HCT116 (cell line): ENCODE measurements at places on chromosomes 3 and 15.

GRCh38 chr3:11567516-11568467, 75.9 kb downstream of the VGLL4 start:
- DNase-seq, result peak; percentile 80

DNA sequence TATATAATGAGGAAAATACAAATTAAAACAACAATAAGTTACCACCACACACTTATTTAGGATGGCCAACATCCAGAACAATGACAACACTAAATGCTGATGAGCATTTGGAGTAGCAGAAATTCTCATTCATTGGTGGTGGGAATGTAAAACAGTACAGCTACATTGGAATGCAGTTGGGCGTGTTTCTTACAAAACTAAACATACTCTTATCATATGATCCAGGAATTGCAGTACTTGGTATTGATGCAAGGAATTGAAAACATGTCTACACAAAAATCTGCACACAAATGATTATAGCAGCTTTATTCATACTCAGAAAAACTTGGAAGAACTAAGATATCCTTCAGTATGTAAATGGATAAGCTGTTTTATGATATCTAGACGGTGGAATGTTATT, 594.2 kb downstream of the ZBBX start:
- DNase-seq, result no peak

- no peak for DNase-seq
Observed at GRCh38 chr3:36988356-36988755, 4.6 kb downstream of the EPM2AIP1 start.

DNA sequence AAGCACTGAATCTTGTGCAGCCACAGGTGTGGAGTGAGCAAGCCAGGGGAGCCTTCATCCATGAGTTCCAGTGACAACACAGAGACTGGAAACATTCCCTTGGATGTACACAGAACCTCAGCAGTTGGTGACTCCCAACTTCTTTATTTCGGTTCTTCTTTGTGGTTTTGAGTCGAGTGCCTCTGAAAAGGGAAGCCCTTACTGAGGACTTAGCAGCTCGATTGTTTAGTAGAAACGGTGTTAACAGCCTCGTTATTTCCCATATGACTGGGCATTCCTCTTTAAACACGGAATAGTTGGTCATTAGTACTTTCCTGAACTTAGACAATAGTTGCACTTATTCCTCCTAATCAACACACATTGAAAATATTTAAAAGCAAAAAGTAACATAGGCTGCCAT, 7.7 kb downstream of the SLCO3A1 start:
- DNase-seq, result no peak

DNA sequence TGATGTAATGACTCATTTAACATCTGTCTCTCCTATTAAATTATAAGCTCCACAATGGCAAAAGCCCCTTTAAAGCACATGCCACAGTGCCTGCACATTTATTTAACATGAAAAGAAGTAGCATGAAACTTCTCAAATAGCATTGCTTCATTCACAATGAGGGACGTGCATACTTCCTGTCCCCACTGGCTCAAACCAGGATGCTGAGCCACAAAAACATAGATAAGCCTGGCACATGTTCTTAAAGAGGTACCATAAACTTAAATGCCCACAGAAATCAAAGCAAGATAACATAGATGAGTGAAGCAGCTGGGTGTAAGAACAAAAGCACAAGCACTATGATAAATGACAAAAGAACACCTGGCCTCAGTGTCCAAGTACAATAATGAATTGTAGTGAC, 3.8 kb downstream of the TP53BP1 start:
- no peak for DNase-seq

DNA sequence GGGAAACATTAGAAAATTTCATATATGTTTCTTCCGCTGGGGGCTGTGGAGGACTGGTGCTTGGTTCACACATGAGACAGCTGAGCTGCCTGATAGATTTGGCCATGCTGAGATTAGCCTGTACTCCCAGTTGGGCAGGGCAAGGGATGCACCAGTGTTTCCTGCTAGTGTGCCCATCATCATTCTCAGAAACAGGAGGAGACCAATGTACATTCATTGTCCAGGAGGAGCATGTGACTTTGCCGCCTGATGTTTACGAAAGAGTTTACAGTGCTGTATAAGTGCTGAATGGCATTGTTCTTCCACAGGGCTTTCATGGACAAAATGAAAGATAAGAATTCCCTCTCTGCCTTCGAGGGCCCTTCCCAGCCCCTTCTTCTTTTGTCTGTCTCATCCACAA, 311.1 kb upstream of the THBS1 start:
- DNase-seq, result no peak

DNA sequence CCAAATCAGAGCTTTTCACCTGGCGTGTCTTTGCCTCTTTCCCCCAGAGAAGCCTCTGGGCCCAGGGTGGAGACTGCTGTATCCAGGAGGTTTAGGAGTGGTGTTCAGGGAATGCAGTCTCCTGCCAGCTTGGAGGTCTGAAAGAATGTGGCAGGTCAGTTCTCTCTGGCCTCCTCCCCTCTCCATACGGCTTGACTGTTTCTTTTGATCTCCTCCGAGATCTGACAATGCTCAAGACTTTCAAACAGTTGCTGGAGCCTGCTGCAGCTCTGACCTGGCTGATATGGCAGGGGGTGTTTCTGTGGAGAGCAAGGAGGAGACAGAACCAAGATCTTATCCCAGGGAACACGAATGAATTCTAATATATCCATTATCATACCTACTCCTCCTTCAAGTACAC, 24.7 kb upstream of the TM4SF4 start:
- no peak for DNase-seq

DNA sequence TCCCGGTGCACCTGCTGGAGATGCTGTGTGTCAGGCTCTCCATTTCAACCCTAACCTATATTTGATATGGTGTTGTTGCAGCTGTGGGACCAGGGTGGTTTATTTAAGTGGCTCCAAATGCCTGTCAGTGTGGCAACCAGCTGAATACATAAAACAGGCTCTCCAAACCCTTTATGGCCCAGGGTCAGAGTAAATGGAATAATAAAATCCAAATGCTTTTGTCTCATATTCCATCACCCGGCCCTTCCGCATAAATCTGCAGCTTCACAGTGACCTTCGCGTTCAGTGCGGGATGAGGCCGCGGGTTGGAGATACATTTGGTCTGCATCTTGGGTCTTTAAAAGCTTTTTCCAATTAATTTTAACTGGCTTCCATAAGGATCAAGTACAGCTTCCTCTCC, 382.1 kb upstream of the NR2F2 start:
- DNase-seq, result no peak

DNA sequence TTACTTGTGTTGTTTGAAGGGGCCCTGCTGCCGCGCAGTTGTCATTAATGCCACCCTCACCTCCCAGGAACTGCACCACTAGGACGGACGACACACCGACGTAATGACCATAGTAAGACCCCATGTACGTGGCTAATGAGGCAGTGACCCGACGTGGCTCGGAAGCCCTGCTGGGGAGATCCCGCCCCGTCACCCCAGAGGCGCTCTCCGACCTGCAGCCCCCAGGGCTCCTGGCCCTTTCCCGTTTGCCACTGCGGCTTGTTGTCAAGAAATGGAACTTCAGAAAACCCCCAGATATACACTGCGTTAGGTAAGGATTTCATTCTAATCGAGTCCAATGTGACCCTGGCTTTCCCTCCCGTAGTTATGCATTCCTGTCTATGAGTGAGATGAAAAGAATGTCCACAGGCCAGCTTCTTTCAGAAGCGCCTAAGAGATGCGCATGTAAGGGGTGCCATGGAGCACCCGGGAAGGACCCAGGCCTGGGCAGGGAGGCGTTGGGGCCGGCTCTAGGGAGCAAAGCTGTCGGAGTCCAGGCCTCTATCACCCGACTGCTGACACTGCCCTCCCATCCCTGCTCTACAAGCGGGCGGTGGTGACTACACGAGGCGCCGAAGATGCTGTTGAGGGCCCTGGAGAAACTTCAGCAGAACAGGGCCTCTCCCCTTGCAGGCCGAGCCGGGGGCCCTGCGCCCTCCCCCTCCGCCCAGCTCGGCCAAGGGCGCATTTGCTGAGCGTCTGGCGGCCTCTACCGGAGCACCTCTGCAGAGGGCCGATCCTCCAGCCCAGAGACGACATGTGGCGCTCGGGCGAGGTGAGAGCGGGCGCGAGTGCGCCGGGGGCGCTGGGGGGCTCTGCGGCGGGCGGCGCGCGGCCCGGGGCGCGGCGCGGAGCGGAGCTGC, at the start of gene GABRA5:
GABRA5 (plus strand) TSS at position 765 of the 902 bp plus-strand sequence. CDS start 2,187 bp downstream, outside the sequence.
- DNase-seq, result no peak

GRCh38 chr3:128301186-128302023, 148.1 kb downstream of the EEFSEC start:
- no peak for DNase-seq

- no peak for DNase-seq
Observed at GRCh38 chr3:50241713-50242380, 5.8 kb downstream of the GNAI2 start.

DNA sequence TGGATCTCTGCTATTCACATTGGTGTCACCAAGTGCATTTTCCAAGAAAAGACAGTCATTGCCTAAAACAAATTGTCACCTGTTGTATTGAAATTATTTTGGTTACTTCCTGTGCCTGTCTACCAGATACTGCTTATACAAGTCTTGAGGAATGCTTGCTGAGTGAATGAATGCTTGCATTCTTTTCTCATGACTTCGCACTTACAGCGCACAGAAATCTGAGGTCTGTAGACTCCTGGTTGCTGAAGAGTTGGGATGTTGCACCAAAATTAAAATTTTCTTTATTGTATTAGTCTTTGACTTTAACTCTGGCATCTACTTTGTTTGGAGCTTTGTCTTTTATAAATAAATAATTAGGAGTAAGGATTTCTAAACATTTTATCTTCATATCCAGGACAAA, 28.4 kb downstream of the SH3GL3 start:
- no peak for DNase-seq

GRCh38 chr3:94156626-94157025, 93.8 kb downstream of the NSUN3 start:
- no peak for DNase-seq

- no peak for DNase-seq
Observed at GRCh38 chr15:43518197-43518761, 871 bp downstream of the MAP1A start.

- no peak for DNase-seq
Observed at GRCh38 chr3:32021748-32022147, 40.2 kb downstream of the ZNF860 start.

DNA sequence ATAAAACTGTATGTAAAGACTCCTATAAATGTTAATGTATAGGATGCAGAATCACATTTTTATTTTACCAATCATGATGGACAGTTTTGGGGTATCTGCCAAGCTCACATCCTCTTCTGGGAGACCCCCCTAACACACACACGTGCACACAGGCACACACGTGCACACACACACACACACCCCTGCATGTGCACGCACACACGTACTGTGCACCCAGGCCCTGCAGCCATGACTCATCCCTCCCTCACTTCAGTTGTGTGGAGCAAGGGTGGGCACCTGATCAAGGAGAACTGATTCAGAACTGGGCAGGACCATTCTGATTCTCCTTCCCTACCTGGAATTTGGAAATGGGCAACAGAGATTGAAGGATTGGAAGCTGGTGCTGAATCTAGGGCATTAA, 16.0 kb upstream of the MINDY4B start:
- DNase-seq, result no peak

DNA sequence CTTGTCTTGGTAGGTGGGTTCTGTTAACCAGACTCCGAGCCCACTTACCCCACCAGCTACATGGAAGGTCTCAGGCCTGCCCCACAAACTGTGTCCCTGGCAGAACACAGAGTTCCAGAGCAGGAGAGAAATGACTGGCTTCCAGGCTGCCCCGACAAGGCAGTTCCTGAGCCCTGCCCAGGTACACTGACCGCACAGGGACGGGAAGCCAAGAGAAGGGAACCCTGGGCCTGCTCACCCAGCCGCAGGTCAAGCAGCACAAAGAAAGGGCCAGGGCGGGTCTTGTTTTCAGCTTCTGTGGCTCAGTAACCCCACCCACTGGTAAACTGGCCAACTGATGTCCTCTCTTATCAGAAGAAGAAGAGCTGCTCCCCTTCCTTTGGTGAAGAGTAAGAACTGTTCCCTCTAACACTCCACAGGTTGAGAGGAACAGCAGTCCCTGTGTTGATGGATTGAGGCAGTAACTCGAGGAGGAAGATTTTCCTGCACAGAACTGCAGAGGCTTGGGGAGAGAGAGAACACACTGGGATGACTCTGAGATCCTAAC, 68.4 kb downstream of the CRTC3 start:
- no peak for DNase-seq

GRCh38 chr15:68495221-68495950, 63.4 kb upstream of the ITGA11 start:
- no peak for DNase-seq

- no peak for DNase-seq
Observed at GRCh38 chr15:39391230-39391629, 189.6 kb upstream of the THBS1 start.

DNA sequence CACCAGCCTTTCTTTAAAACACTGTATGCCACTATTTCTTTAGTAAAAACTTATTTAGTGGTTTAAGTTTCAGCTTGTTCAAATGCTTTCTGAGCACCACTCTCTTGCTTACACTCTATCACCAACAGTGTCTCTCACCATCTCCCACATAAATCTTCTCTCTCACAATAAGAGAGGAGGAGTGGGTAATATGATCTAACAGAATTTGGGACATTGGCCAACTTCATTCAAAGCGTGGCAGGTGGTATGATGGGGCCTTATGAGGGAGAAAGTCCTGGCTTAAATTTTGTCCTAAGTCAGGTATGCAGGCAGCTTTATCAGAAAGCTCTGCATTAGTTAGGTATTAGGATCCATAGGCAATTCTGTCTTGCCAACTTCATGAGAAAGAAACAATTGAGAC, 1132.5 kb downstream of the TUSC7 start:
- DNase-seq, result no peak

- DNase-seq, result no peak
Observed at GRCh38 chr15:89632563-89633430, 22.5 kb downstream of the KIF7 start.

DNA sequence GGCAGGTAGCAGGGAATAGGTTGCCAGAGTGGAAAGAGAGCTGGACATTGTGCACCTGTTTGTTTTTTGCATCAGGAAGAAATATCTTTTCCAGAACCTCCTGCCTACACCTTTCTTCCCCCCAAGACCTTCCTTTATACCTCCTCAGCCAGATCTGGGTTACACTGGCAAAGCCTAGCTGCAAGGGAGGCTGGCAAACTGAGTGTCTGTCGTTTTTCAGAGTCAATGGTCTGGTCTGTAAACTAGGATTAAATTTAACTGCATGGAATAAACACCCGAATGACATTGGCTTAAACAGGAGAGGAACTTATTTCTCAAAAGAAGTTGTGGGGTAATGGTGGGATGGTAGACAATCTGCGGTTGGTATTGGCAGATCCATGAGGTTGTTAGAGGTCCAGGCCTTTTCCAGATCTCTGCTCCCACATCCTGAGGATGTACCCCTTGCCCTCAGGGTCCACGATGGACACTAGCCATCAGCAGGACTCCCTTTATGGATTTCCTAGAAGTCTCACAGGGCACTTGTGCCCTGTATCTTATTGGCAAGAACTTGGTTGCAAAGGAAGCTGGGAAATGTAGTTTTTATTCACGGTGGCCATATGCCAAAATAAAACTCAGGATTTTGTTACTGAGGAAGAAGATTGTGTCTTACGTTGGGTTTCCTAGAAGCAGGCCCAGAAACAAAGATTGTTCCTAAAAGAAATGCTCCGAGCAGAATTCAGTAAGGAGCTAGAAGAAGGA, 3.2 kb upstream of the RARRES1 start:
- no peak for DNase-seq

GRCh38 chr3:15309662-15310335, 22.6 kb downstream of the SH3BP5 start:
- DNase-seq, result no peak
